ENCODE measurements at places on chromosomes 2 and 18.
A peak's percentile ranks its signal among the peaks of the same experiment; 100 is the strongest.

DNA sequence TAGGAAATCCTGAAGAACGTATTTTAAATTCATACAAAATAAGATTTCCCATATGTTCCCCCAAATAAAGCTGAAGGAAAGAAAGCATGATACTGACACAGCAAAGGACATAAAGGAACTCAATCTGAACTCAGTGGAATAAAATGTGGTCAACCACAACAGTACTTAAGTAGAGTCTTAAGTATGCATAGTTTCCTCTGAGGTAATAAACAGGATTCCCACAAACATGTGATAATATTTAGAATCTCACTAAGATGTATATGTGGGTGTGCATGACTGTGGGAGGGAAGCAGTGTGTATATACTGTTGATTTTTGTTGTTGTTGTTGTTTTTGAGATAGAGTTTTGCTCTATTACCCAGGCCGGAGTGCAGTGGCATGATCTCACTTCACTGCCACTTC, 69.3 kb downstream of the NOL10 start:
- peaks cover 46% of the 10 kb centered on the region for H3K36me3 ChIP-seq
- no peak overlapping the region for H3K27ac ChIP-seq
- no peak overlapping the region for H3K4me3 ChIP-seq
- H3K27me3 ChIP-seq, result no peaks in the 10 kb centered on the region

- no peaks in the 10 kb centered on the region for H3K36me3 ChIP-seq
- peaks cover 2% of the 10 kb centered on the region for H3K4me1 ChIP-seq
- no peak overlapping the region for H3K4me3 ChIP-seq
- no peak overlapping the region for H3K27ac ChIP-seq
- H3K27me3 ChIP-seq, result peaks cover 4% of the 10 kb centered on the region
- DNase-seq, result no peak
Measured at GRCh38 chr18:46424898-46425297, 232.1 kb downstream of the LOXHD1 start.

- no peak overlapping the region for H3K27ac ChIP-seq
- no peak for DNase-seq
Measured at GRCh38 chr2:72117029-72117428, 30.6 kb downstream of the CYP26B1 start.

DNA sequence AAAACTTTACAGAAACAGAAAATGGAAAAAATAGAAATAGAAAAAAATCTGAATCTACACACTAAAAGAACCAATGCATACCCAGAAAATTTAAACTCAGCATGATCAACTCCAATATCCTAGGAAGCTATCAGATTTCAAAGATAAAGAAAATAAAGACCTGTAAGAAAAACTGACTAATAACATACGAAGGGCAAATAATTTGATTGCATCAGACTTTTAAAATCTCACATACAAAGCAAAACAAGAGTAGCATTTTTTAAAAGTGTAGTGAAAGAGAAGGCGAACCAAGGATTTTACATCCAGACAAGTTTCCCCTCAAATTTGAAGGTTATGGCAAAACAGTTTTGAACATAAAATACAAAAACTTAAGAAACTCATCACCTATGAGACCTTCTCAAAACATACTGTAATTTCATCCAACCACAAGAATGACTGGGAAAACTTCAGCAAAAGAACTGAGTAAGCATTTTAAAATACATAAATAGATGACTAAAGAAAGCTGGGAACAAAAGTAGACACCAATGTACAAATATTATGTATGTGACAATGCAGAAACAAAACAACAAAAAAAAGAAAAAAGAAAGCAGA, 54.8 kb downstream of the NBAS start:
- no peak overlapping the region for H3K4me3 ChIP-seq
- no peak overlapping the region for H3K27ac ChIP-seq
- H3K36me3 ChIP-seq, result peaks cover 37% of the 10 kb centered on the region
- no peak for DNase-seq
- H3K27me3 ChIP-seq, result no peaks in the 10 kb centered on the region

GRCh38 chr2:229740279-229740678, 25.9 kb upstream of the DNER start:
- no peak overlapping the region for H3K27ac ChIP-seq
- H3K4me3 ChIP-seq, result no peak overlapping the region
- H3K4me1 ChIP-seq, result no peaks in the 10 kb centered on the region
- H3K36me3 ChIP-seq, result no peaks in the 10 kb centered on the region
- no peak for DNase-seq
- peaks cover 3% of the 10 kb centered on the region for H3K27me3 ChIP-seq

DNA sequence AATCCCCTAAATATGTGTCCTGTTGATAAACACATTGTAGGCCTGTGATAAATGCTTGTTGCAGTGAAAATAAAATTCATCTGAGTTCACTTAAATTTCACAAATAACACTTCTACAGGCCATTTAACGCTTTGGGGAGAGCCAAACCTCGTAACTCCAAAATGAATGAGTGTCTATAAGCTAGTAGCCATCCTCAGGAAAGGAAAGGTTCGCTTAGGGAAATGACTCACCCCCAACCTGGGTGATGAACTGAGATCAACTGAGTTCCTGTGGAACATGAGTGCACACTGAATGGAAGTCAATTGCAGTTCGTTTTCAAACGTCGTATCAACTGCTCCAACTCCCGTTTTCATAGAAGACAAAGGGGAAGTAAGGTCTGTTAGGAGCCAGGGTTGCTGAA, 527.6 kb upstream of the ID2 start:
- H3K4me1 ChIP-seq, result peaks cover 28% of the 10 kb centered on the region
- peaks cover 5% of the 10 kb centered on the region for H3K36me3 ChIP-seq
- H3K4me3 ChIP-seq, result no peak overlapping the region
- H3K27me3 ChIP-seq, result no peaks in the 10 kb centered on the region

DNA sequence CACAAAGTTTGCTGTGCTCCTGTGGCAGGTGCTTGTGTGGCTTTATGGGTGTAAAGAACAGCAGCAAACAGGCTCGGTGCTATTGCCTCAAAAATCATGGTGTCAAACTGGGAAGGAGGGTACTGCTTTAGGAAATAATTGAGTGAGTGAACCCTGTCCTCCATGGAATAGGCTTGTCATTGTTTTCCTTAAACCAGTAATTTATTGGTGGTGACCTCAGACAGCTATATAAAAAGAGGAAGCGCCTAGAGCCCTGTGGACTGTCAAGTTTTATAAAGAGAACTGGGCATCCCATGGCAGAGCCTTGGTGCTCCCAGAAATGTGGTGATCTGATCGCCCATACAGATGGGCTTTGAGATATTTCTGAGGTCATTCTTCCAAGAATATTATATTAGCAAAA, 4.7 kb upstream of the CXCR4 start:
- H3K27ac ChIP-seq, result no peak overlapping the region
- H3K27me3 ChIP-seq, result peaks cover 27% of the 10 kb centered on the region
- H3K36me3 ChIP-seq, result peaks cover 2% of the 10 kb centered on the region
- peaks cover 64% of the 10 kb centered on the region for H3K4me1 ChIP-seq
- DNase-seq, result no peak
- H3K4me3 ChIP-seq, result no peak overlapping the region

DNA sequence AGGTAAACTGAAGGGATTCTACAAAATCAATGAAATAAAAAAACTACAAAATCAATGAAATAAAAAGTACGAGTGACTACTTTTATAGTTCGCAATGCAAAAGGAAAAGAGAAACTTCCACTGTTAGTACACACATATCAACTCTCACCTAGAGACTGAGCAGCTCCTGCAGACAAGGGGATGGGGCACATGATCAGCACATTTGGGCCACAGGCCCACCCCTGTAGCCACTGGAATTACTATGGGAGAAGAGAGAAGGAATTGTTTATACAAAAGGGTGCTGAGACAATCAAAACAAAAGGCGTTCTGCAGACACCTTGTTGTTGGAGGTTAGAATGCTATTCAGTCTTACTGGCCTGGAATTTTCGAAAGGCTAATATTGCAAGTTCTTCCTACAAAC, 34.7 kb upstream of the CD226 start:
- H3K4me1 ChIP-seq, result peaks cover 47% of the 10 kb centered on the region
- peak overlapping the region; percentile 57 for H3K27ac ChIP-seq
- peaks cover 47% of the 10 kb centered on the region for H3K36me3 ChIP-seq
- H3K4me3 ChIP-seq, result no peak overlapping the region
- no peaks in the 10 kb centered on the region for H3K27me3 ChIP-seq

Measured in activated CD4-positive, alpha-beta T cell treated with anti-CD3 and anti-CD28 coated beads, Interleukin-2, amount 10 ng/mL, durations not matched to agents 7 days and 5 days (primary cell).